ENCODE measurements at places on chromosomes 7 and 10.
A peak's percentile ranks its signal among the peaks of the same experiment; 100 is the strongest.

DNA sequence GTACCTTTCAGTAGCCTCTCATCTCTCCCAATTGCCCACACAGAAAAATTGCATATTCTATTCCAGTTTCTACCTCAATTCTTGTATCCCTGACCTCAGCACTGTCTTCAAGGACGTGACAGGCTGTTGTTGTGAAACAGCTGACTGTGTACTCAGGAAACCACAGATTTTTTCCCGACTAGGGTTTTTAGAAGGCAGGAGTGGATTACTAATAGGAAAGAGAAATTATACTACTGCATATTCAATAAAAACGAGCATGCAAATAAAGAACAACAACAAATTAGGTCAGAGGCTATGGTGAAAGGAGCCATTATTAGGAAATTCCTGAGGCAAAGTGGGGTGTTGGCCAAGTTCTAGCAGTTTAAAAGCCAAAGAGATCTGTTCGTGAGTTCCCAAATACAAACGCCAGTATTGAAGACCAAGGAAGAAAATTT lies 93.4 kb downstream of the DOCK4 start:
- no peak for DNase-seq

DNA sequence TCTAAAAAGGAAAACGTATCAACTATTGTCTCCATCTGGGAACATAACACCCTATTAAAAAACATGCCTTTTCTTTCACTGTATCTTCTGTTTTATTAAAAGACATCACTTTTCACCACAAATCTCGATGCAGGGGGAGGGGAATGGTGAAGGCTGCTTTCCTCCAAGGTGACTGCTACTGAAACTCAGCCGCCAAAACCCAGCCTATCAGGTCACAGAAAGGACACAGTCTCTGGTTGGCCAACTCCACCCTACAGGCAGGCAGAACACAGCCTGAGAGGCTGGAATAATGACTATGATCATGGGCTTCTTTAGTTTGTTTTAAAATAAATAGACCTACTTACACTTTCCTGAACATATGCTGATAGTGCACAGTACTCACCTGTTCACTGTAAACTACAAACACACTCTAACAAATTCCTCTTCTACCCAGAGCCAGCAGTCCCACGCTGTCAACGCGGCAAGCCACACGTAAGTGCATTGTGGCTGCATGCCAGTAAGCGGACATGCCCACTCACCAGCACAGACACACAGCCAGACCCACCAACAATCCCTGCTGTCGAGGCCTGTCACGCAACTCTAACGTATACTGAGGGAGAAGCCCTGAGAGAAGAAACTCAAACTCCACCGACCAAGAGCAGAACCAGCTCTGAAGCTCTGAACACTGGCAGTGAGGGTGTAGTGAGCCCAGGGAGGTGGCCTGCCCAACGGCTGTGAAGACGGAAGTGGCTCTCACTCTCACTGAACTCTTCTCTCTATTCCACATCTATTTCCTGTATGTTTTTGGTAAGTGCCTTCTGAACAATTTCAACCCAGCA lies 41.8 kb downstream of the NCAPG2 start:
- DNase-seq = no peak

GRCh38 chr10:91816981-91817380 lies 18.8 kb downstream of the TNKS2 start:
- no peak for DNase-seq

- DNase-seq = no peak
These were observed 26.8 kb downstream of the PYROXD2 start for GRCh38 chr10:98388101-98388655.

DNA sequence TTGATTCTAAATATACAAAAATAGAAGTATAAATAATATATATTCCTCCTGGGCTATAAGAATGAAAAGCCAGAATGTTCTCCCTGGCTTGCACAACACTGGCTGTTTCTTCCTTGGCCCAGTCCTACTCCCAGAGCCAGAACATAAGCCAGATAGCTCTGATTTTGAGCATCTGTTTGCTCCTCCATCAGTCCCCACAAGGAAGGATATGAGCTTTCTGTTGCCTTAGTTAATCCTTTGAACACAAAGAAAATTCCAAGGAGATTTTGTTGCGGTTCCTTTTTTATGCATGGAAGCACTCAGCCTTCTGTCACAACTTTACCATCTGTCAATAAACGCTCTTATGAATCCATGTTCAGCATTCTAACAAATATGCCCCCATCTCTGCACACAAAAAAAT lies 361.8 kb downstream of the IPMK start:
- no peak for DNase-seq

DNA sequence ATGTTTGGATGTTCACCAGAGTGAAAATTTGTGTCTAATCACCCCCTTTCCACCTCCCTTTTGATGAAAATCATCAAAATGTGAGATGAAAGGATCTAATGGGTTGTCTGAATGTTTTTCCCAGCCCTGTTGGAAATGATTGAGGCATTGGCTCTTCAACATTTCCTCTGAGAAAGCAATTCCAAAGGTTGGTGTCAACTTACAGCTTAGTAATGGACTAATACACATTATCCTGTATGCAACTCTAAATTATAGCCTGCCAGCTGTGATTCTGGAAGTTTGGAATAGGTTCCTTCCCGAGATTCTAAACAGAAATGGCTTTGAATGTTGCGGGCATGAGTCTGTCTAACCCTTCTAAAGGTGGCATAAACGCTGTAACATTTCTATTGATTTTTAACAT lies 152.9 kb downstream of the DYNC1I1 start:
- no peak for DNase-seq

GRCh38 chr10:24502801-24503460 lies 220.8 kb downstream of the ARHGAP21 start:
- DNase-seq = no peak

- DNase-seq = no peak
These were observed 1.9 kb upstream of the MALRD1 start for GRCh38 chr10:19046679-19047078.

GRCh38 chr10:52740913-52741675 lies 31.5 kb downstream of the MBL2 start:
- peak; percentile 46 for DNase-seq

DNA sequence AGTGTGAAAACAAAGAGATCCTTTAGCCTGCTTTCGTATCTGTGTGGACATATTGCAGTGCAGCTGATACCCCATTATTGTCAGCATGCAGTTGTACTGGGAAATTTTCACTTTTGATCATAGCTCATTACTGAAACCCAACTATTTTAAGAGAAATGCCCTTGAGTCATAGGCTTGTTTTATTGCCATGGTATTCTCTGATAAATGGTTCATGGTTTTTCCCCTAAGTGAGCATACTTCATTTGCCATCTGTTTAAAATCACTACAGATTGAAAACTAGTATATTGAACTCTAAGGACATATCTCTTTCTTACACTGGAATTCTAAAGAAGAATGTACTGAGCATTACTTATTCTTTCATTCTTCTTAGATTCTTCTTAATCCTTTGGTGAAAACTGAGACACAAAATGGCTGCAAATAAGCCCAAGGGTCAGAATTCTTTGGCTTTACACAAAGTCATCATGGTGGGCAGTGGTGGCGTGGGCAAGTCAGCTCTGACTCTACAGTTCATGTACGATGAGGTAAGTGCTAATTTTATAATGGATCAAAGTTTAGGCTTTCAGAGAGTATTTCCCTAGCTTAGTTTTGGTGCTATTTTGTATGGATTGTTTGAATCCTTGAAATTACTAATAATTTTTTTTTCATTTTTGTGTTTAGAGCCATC lies 63.0 kb downstream of the RALA start:
- DNase-seq = peak; percentile 31

- peak; percentile 23 for DNase-seq
These were observed 562 bp downstream of the GRK5 start for GRCh38 chr10:119207713-119208552.

DNA sequence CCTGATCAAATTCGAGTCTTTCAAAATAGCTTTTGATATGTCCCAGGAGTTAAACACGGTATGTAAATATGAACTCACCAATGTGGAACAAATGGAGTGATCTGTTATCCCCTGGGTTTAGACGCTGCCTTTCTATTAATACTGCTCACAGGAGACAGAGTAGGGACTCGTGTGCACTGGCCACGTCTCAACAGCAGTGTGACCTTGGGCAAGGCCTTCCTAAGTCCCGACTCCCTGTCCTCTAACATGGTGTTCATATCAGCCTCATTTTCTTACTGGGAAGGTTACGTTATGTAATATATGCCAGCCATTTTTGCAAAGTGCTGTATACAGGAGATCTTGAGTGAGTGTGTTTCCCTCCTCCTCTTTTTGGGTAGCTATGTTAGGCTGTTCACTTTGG lies 1.8 kb downstream of the WDR37 start:
- no peak for DNase-seq

GRCh38 chr10:87991946-87992345 lies 128.5 kb downstream of the PTEN start:
- no peak for DNase-seq

DNA sequence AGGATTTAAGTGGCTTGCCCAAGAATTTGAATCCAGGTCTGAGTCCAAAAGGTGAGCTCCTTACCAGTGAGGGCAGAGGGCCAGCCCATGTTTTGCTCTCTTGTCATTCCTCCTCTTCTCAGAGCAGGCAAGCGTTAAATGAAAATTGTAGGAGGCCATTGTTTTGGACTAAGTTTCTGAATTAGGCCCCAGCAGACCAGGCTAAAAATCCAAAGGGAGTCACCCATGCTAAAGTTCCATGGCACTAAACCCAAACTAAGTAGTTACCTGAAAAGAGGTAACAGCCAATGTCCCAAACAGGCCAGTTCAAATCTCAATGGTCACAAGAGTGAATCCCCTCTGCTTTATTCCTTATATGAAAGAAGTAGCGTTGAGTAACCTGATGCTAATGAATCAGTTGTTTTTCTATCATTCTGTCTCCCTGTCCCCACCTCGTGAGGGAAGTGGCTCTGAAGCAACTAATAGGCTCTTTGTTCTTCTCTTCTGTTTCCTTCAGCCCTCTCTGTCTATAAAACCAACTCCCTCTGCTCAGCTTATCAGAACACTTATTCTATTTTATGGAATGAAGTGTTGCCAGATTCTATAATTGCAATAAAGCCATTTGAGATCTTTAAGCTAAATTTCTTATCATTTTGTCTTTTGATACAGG lies 17.5 kb upstream of the CDH23 start:
- DNase-seq = no peak

GRCh38 chr10:436911-437665 lies 252.4 kb downstream of the DIP2C start:
- DNase-seq = no peak

DNA sequence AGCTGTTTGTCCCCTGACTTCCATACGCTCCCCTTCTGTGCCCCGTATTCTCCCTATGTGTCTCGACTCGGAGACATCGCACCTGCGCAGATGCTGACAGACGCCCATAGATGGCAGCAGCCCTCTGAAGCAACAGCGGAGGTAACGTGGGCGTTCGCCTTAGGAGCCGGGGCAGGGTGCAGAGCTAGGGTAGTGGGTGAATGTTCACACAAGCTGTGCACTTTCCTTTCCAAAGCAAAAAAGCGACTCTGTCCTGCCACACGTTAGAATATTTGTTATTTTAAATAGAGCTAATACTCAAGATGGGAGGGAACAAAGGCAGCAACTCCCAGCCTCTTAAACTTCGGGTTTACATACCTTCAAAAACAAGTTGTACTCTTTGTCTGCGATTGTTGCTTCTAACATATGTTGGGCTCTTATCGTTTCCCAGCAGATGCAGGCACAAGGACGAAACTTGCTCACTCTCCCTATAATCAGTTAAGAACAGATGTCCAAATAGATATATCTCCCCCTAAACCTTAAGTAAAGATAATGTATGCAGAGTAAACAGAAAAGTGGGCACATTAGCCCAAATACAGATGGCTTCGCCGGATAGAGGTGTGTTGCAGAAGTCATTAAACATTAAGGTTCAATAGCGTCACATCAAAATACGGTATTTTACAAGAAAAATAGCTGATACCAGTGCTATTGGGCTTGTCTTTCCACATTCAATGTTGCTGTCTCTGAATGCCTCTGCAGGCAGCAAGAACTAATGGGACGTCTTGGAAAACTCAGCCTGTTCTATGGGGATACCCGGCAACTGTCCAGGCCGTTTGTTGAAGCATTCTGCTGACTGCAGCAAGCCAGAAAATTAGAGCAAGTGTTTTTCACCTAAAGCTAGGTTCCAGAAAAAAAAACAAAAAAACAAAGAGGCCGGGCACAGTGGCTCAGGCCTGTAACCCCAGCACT lies 340.3 kb upstream of the PRKCQ start:
- peak; percentile 63 for DNase-seq

DNA sequence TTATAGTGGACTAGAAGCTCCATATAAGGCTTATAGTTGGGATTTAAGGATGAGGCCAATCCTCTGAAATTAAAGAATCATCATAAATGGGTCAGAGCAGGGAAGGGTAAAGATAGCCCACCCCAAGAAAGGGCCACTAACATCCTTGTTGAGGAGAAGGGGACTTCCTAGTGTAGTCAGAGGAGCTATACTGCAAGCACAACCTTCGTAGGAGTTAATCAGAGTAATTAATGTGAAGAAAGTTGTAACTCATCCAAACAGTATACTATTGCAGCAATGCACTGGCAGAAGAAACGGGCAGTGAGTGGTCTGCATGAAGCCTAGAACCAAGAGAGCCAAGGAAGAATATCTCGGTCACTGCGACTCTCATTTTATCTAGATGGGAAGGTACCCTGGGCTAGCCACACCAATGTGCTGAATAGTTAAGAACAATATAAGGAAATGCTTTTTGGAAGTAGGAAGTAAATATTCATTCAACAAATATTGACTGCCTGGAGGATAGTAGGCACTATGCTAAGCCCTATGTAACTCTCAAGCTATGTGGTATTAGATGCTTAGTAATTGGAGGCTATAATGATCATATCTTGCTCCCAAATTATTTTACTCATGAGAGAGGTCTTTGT lies 13.3 kb downstream of the OTUD1 start:
- no peak for DNase-seq

- no peak for DNase-seq
These were observed 870.5 kb downstream of the LRMDA start for GRCh38 chr10:76301950-76302349.

- no peak for DNase-seq
These were observed 18.5 kb downstream of the SFTPA1 start for GRCh38 chr10:79628988-79629954.

DNA sequence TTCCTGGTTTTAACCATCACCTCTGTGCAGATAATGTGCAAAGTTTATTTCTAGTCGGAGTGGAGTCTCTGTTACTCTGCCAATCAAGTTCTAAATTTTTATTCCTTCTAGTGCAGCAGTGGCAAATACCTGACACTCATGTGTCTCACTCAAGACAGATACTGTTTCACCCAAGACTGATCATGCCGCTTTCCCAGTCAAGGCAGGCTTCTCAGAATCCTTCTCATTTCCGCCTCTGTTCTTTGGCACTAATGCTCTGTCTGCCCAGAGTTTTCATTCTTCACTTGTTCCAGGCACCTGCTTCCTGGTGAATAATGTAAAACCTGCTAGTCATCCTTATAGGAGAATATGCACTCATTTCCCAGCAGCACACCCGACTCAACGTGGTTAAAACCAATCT lies 24.7 kb downstream of the MET start:
- DNase-seq = no peak

DNA sequence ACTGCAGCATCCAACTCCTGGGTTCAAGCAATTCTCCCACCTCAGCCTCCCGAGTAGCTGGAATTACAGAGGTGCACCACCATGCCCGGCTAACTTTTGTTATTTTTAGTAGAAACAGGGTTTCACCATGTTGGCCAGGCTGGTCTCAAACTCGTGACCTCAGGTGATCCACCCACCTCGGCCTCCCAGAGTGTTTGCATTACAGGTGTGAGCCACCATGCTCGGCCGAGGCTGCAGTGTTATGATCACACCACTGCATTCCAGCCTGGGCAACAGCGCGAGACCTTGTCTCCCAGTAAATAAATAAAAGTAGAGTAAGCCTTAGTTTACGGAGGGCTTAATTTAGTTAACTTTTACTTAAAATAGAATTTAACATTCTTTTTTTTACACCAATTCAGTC lies 23.7 kb upstream of the IGF2BP3 start:
- DNase-seq = no peak

All from posterior cingulate gyrus (tissue), 11 donors.